ENCODE measurements at places on chromosomes 4 and X.

GRCh38 chr4:10582059-10582686 is 102.4 kb downstream of the CLNK start:
- peak; percentile 56 for DNase-seq

- no peak for DNase-seq
Observed at GRCh38 chr4:82818664-82819662, 20.4 kb upstream of the SCD5 start.

GRCh38 chr4:10066670-10067651 is 45.7 kb upstream of the SLC2A9 start:
- no peak for DNase-seq

DNA sequence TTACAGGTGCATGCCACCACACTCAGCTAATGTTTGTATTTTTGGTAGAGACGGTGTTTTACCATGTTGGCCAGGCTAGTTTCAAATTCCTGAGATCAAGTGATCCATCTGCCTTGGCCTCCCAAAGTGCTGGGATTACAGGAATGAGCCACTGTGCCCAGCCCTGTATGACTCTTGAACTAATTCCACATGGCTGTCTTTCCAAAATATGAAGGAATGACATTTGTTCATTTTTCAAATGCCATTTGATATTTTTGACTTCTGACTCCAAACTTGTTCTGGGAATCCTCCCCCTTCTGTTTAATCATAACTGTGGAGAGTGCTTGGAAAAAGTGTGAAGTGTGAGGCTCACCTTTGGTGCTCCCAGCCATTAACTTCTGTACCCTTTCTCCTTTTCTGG is 119.2 kb downstream of the NHS start:
- DNase-seq: no peak

- DNase-seq: no peak
Observed at GRCh38 chrX:53768451-53768850, 81.9 kb upstream of the HUWE1 start.

DNA sequence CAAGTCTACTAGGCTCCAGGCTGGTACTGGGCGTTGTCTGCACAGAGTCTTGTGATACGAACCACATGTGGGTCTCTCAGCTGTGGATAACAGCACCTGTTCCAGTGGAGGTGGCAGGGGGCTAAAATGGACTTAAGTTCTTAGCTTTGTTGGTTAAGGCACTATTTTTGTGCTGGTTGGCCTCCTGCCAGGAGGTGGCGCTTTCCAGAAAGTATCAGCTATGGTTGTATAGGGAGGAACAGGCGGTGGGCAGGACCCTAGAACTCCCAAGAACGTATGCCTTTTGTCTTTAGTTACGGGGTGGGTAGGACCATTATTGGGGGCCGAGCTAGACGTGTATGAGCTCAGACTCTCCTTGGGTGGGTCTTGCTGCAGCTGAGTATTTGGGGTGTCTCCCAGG is 1138.4 kb downstream of the PCDH19 start:
- no peak for DNase-seq

GRCh38 chr4:10416441-10416840 is 40.8 kb downstream of the ZNF518B start:
- no peak for DNase-seq
